Type B pancreatic cell (in vitro differentiated cells): ENCODE measurements at places on chromosomes 7 and 10. TPM values are rescaled to one million over a fixed set of nuclear protein-coding genes. Genes with fewer than 3 reads are reported as not detected.

Gene AOAH
- 0.21 and 0.92 TPM in 2 replicates for total RNA-seq

Gene AGAP6
- 11.3 and 16.2 TPM in 2 replicates for total RNA-seq

GRCh38 chr10:46048152-46048551 is 2.1 kb upstream of the MSMB start:
- peaks cover 9% of the 10 kb centered on the region for H3K27me3 ChIP-seq
- H3K4me3 ChIP-seq, result no peak overlapping the region
- H3K4me1 ChIP-seq, result no peaks in the 10 kb centered on the region
- H3K36me3 ChIP-seq, result no peaks in the 10 kb centered on the region
- peak overlapping the region; percentile 76 for H3K27ac ChIP-seq

Gene GNAT3
- 0.70 and 0.81 TPM in 2 replicates for total RNA-seq

- H3K27me3 ChIP-seq, result no peaks in the 10 kb centered on the region
- peaks cover 11% of the 10 kb centered on the region for H3K4me1 ChIP-seq
- H3K27ac ChIP-seq, result no peak overlapping the region
- no peak for DNase-seq
Measured at GRCh38 chr7:111439977-111440376, 122.3 kb downstream of the IMMP2L start.

- peaks cover 4% of the 10 kb centered on the region for H3K4me1 ChIP-seq
- H3K27me3 ChIP-seq, result no peaks in the 10 kb centered on the region
- no peak within 1 kb of the TSS for H3K4me3 ChIP-seq
- DNase-seq, result peak; percentile 77
Measured at GRCh38 chr7:13989126-13989948, at the start of gene ETV1. ETV1 (minus strand) TSS chr7:13989666; CDS start chr7:13989052, 614 bp downstream.

GRCh38 chr7:6600093-6600492 is 10.3 kb downstream of the INTS15 start:
- no peak for DNase-seq
- no peaks in the 10 kb centered on the region for H3K27me3 ChIP-seq
- H3K36me3 ChIP-seq, result peaks cover 19% of the 10 kb centered on the region
- H3K27ac ChIP-seq, result no peak overlapping the region

DNA sequence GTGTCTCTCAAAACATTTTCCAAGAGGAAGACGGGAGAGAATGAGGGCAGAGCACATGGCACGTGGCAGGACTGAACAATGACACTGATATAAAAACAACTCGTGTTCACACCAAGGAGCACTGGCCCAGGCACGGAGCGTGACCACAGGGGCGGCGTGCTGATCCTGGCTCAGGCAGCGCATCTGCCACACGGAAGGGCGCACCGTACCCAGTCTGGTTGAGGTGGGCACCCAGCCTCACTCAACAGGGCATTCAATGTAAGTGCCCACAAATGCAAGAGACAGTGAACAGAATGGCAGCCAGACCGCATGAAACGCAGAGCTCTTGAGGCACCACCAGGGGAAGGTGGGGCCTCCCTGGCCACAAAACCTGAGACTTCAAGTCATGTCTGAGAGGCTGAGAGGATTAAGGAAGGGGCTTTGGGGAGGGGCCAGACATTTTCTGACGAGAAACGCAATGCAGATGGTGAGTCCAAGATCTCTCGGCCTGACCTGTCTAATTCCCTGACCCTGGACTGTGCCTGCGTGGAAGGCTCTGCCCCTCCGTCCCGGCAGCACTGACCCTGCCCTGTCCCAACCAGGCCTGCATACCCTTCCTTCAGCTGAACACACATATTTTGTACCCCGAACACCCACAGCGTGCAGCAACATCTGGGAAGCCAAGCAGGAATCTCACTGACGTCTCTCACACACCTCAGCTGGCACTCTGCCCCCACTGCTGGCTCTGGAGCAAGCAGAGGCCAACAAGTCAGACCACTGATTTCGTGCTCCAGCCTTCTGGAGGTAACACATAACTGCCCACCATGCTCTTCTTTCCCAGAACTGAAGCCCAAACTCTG is 35.5 kb downstream of the VOPP1 start:
- no peak overlapping the region for H3K4me3 ChIP-seq
- DNase-seq, result no peak
- peaks cover 30% of the 10 kb centered on the region for H3K4me1 ChIP-seq

- no peak overlapping the region for H3K4me3 ChIP-seq
- no peaks in the 10 kb centered on the region for H3K36me3 ChIP-seq
- H3K4me1 ChIP-seq, result peaks cover 10% of the 10 kb centered on the region
- DNase-seq, result no peak
- H3K27ac ChIP-seq, result no peak overlapping the region
- H3K27me3 ChIP-seq, result no peaks in the 10 kb centered on the region
Measured at GRCh38 chr7:20152511-20152910, 64.7 kb downstream of the MACC1 start.

DNA sequence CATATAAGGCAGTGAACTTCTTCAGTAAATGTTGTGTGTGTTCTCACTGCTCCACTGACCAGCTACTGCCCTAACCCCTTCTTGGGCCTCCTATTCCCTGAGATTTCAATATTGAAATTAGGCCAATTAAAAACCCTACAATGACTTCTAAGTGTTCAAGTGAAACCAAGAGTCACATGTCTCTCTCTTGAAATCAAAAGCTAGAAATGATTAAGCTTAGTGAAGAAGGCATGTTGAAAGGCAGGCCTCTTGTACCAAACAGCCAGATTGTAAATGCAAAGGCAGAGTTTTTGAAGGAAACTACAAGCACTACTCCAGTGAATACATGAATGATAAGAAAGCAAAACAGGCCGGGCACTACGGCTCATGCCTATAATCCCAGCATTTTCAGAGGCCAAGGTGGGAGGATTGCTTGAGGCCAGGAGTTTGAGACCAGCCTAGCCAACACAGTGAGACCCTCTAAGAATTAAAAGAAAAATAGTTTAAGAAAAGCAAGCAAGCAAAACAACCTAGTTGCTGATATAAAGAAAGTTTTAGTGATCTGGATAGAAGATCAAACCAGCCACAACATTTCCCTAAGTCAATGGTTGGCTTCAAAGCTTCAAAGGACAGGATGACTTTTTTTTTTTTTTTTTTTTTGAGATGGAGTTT is 22.3 kb downstream of the BRAF start:
- H3K4me3 ChIP-seq, result no peak overlapping the region
- H3K27me3 ChIP-seq, result no peaks in the 10 kb centered on the region
- DNase-seq, result no peak
- H3K36me3 ChIP-seq, result peaks cover 19% of the 10 kb centered on the region
- peaks cover 8% of the 10 kb centered on the region for H3K4me1 ChIP-seq

Gene EBF3
- 0.81 and 26.1 TPM in 2 replicates for total RNA-seq

Gene UNC5B
- total RNA-seq, result 16.3 and 22.4 TPM in 2 replicates

DNA sequence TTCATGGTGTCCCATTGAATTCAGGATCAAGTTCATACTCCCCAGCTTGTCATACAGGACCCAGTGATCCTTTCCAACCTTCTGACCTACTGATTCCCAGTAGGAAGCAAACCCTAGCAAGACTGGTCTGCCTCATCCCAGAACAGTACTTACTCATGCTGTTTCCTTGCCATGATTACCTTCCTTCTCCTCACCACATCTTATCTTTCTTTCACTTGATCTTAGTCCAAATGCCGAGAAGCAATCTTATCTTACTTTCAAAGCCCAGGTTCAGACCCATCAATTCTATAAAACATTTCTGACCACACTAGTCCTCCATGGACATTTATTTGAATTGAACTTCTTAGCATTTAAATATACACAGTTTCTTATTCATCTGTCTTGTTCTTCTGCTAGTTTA is 26.6 kb upstream of the ATRNL1 start:
- no peak for DNase-seq
- no peak overlapping the region for H3K27ac ChIP-seq
- H3K36me3 ChIP-seq, result no peaks in the 10 kb centered on the region
- no peaks in the 10 kb centered on the region for H3K4me1 ChIP-seq
- no peak overlapping the region for H3K4me3 ChIP-seq

Gene ATP6V1F
- total RNA-seq, result 144 and 157 TPM in 2 replicates

- H3K27me3 ChIP-seq, result no peaks in the 10 kb centered on the region
- H3K4me1 ChIP-seq, result peaks cover 3% of the 10 kb centered on the region
- DNase-seq, result no peak
- peaks cover 35% of the 10 kb centered on the region for H3K36me3 ChIP-seq
- no peak overlapping the region for H3K4me3 ChIP-seq
- H3K27ac ChIP-seq, result no peak overlapping the region
Measured at GRCh38 chr10:1089017-1089689, 33.0 kb downstream of the WDR37 start.
